ENCODE measurements at places on chromosomes 1 and 21. TPM values are rescaled to one million over a fixed set of nuclear protein-coding genes. Genes with fewer than 3 reads are reported as not detected.

GRCh38 chr1:204493984-204494280 lies 673 bp downstream of the PIK3C2B start:
- peak; percentile 51 for DNase-seq

DNA sequence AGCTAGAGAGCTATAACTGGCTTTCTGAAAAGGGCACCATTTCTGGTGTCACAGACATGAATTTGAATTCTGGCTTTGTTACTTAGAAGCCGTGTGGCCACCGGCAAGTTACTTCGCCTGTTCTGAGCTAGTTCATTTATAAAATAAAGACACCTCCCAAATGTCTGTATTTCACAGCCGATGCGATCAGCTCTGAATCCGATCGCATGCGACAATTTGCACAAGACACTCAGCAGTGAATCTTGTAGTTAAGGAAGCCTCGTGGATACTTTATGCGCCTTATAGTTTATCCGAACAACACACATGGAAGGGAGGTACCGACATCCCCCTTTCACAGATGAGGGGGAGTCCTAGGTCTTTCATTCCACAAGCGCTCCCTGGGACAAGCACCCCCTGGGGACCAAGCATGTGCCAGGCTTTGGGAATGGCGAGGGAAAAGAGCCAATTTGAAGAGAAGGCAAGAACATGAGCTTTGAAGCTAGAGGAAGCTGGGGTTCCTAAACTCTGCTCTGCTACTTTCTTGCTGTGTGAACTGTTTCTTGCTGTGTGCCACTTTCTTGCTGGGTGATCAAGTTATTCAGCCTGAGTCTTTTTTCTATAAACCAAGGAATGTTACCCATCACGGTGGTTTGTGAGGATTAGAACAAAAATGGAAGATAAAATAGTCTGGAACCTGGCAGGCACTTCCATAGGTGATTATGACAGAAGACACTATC lies 3.9 kb downstream of the ID3 start:
- peak; percentile 64 for DNase-seq

DNA sequence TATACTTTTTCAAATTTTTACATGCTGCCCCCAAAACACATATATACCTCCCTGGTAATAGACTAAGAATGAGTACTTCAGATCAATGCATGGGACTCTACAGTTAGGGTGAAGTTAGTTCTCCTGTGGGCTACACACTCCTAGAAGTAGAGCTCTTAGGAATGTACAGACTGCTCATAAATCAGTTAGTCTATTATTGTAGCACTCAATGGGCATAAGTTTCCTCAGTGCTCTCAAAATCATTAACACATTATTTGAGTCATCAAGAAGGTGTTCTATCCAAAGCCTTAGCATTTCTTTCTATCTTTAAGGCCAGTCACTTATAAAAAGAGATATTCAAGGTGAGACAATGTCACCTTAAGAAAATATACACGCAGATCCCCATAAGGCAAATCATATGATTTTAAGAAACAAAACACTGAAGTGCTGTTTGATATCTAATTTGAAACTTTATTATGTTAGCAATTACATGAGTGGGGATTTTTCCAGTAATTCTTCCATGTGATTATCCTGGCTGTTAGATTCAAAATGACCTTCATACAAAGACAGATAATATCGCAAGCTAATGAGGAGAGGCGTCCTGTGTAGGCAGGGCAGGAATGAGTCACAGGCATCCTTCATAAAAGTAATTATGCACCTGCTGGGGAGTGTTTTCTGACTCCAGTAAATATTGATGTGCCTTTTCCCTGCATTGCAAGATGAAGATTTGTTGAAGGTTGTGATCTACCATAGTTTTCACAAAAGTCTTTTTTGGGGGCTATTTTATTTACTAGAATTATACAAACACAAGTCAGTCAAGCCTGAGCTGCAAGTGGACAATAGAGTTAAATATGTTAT lies 167.2 kb upstream of the ATP1B1 start:
- DNase-seq: no peak

GRCh38 chr1:74869702-74870101 lies 136.8 kb downstream of the TYW3 start:
- DNase-seq: no peak

- DNase-seq: no peak
Measured at GRCh38 chr1:92465256-92465647, 21.5 kb downstream of the GFI1 start.

- DNase-seq: peak; percentile 31
Measured at GRCh38 chr1:150789396-150789795, 18.7 kb downstream of the CTSK start.

Gene SAMD11
- total RNA-seq: 0.14 TPM

Gene FAM110D
- total RNA-seq: 0.24 TPM
